ENCODE measurements at places on chromosomes 6 and 20.
A peak's percentile ranks its signal among the peaks of the same experiment; 100 is the strongest.

DNA sequence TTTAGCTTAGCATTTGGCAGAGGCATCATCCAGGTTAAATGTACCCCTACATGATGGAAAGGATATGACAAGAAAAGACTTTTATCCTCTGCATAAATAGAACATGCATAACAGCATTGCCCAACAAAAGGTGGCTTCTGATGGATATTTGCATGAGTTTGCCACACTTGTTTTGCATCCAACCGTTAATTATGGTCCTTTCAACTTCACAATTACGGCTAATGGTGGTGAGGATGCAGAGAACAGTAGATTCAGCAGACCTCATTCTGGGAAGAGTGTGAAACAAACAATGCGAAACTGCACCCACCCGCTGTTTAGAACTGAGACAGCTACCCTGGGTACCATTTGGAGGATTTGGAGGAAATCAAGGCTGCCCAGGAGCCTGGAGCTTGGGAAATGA lies 690.9 kb upstream of the CHD6 start:
- DNase-seq, result no peak

DNA sequence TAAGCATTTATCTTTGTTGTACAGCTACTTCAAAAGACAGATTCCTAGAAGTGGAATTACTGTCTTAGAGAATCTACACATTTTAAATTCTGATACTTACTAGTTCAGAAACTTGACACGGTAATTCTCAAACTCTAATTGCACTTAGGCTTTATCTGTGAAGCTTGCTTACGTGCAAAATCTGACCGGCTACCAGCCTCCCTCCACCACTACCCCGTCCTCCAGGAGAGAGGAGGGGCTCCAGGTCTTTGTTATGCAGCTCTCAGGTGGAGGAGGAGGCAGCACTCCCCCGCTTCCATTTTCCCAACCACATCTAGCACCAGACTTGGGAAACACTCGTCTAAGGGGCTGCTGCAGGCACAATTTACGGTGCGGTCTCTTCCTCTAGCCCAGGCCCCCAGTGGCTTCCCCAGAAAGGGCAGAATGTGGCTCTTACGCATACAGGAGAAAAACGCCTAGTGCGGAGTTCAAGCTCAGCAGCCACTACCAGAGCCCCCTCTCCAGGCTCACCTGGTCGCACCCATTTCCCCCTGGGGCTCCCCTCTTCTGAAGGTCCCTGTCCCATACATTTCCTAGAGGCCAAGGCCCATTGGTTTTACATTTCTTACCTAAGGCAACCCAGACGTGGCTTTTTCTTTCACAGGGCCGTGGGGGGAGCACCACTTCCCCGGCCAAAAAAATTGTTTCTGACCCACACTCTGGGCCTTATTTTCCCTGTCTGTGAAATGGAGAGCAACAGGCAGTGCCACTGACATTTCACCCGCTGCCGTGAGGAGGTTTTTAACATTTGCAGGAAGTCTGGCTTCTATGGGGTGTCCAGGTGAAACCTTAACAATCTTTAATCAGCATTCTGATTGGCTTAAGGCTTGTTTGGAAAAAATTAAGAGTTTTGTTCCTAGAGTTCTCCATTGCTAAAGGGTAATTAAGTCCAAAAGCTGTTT lies 1.6 kb upstream of the TGIF2 start:
- no peak for DNase-seq

GRCh38 chr20:9515214-9515585 lies 810 bp downstream of the LAMP5 start:
- DNase-seq, result no peak

DNA sequence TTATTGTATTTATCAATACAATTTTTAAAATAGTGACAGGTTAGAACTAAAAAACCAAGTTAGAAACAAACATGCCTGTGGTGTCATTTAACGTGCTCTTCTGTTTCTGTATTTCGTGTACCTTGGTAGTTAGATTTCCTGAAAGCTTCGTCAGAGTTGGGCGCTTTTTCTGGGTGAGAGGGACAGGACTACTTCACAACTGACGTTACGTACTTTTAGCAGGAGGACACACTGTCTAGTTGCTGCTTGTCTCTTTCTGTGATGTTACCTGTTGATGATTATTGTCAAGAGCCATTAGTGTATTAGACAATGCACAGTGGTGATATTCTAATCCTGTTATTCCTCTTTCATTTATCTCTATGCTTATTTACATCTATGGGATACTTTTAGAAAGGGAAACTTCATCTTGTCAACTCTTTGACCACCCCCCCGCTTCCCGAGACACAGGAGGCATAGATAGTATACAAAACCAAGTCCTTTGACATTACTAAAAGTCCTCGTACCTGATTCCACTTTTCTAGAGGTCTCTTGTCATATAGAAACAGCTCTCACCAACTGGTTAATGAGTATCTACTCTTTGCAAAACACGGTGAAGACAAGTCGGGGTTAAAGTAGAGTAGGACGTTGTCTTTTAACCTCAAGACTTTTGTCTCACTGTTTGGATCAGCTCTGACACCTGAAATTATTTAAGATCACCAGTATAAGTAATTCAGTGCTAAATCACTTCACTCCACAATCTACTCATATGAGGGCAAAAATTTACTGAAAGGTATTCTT lies 96.3 kb downstream of the LYRM2 start:
- DNase-seq, result no peak

GRCh38 chr6:140208286-140208685 lies 833.8 kb upstream of the CITED2 start:
- DNase-seq, result peak; percentile 85

GRCh38 chr20:37565134-37565811 lies 37.6 kb upstream of the BLCAP start:
- DNase-seq, result peak; percentile 41

DNA sequence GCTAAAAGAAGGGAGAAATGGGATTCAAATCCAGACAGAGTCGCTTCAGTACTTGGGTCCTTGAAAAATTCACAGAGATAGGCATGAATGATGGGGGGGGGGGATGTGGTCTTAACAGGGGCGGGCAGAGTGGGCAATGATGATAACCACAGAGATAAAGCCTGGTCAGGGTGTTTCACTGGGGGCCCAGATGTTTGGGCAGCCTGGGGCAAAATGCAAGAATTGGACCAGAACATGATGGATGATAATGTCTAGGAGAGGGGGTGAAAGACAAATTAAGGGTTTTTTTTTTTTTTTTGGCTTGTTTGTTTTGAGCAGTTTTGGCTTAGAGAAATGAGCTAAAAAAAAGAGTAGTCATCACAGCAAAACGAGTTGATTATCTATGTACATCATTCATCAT lies 57.4 kb downstream of the LAMP5 start:
- no peak for DNase-seq

DNA sequence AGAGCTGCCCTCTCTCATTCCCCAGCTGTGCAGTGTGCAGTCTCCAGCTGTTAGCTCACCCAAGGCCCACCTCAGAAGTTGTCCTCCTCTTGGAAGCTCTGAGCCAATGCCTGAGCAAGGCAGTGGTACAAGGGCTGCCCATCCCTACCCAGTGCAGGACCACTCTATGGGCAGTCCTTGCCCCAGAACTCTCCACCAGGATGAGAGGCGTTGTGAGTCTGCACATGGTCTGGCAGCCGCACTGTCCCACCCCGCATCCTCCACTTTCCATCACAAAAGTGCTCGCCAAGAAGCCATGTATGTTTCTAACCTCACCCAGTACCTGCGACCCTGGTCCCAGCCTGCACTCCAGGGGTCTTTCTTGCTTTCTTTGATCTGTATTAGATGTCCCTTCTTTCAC lies 175.1 kb upstream of the PMEPA1 start:
- DNase-seq, result no peak

DNA sequence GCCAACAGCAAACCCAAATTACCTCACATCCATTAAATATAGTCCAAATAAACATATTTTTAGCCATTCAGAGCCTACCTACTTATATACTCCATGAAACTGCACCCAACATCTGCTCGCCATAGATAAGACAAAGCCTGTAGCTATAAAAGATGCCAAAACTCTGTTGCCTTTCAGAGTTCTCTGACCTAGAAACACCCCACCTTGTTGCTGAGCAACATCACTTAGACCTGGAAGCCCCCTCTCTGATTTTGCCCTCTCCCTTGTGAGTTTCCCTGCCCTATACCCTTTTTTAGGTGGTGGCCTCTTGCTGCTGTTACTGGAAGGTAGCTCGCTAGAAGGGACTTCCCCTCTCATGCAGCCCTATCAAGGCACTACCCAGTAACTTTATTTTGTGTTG lies 27.7 kb upstream of the FBXL4 start:
- no peak for DNase-seq

DNA sequence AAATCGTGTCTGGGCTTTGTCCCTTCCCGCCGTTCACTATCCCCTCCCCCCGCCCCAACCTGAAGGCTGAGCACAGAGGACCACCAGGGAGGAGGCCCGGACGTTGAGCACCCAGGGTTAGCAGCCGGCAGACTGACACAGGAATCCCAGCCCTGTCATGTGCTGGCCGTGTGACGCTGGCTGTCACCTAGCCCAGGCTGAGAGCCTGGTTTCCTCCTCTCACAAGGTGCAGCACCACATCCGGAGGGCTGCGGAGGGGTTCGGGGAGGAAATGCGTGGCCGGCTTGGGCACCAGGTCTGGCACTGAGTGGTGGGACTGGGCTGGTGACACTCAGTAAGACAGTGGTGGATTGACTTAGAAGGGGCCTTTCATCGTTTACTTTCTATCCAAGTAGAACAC lies 4.6 kb upstream of the LSM14B start:
- DNase-seq, result no peak

- DNase-seq, result no peak
These were observed 542.8 kb downstream of the CDH26 start for GRCh38 chr20:60501048-60501447.

- no peak for DNase-seq
These were observed 199.3 kb downstream of the TFAP2C start for GRCh38 chr20:56828402-56828801.

DNA sequence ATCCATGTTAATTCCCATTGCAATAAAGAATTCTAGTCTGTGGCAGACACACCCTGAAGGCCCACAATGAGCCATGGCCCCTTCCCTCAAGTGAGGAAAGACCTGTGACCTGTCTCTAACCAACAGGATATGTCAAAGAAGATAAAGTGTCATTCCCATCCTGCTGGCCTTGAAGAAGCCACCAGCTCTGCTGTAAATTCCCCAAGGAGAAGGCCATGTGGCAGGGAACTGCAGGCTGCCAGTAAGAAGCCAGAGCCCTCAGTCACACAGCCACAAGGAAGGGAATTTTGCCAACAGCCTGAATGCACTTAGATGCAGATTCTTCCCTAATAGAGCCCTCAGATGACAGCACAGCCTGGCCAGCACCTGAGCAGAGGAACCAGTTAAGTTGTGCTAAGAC lies 24.8 kb downstream of the VIP start:
- no peak for DNase-seq

- no peak for DNase-seq
These were observed 77.5 kb upstream of the MARCKS start for GRCh38 chr6:113779656-113780055.

DNA sequence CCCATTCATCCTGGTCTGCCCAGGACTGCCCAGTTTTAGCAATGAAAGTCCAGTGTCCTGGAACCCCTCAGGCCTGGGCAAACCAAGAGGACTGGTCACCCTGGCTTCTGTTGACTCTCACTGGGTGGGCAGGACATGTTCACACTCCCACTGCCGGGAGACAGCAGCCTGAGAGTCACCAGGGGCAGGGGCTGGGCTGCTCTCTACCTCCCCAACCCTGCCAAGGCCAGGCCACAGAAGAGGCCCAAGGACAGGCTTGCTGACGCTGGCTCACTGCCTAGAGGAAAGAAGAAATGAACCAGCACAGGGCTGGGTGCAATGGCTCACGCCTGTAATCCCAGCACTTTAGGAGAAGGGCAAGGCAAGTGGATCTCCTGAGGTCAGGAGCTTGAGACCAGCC lies 36.9 kb downstream of the C20orf203 start:
- no peak for DNase-seq
